NCI-H524 (cell line): ENCODE measurements at places on chromosomes 11 and 22.

- DNase-seq = no peak
Measured at GRCh38 chr11:95092549-95093324, 3.1 kb downstream of the ENDOD1 start.

DNA sequence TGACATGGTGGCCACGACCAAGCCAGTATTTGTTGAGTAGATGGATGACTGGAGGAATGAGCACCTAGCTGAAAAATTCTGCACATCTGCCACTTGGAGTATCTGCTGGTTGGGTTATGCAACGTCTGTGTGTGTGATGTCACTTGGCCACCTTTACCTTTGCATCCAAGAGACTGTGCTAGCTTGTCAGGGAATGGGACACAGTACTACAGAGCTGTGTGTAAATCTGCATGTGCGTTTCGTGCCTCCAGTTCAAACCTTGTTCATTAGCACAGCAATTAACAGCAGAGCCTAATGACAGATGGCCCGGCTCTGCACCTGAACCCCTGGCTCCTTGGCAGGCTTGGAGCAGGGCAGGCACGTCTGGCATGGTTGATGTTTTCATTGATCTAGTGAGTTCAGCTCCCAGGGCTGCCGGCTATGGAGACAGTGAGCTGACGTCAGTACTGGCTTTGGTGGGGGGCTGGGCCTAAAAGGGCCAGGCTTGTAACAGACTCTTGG, 188.4 kb upstream of the NAV2 start:
- DNase-seq = peak; percentile 89

- DNase-seq = no peak
Measured at GRCh38 chr11:82898241-82898640, 2.0 kb downstream of the PRCP start.

- DNase-seq = no peak
Measured at GRCh38 chr11:73271936-73272679, at the start of gene P2RY6. Gene P2RY6 (plus strand): TSS chr11:73272338. CDS start chr11:73296519, 24,181 bp downstream.

DNA sequence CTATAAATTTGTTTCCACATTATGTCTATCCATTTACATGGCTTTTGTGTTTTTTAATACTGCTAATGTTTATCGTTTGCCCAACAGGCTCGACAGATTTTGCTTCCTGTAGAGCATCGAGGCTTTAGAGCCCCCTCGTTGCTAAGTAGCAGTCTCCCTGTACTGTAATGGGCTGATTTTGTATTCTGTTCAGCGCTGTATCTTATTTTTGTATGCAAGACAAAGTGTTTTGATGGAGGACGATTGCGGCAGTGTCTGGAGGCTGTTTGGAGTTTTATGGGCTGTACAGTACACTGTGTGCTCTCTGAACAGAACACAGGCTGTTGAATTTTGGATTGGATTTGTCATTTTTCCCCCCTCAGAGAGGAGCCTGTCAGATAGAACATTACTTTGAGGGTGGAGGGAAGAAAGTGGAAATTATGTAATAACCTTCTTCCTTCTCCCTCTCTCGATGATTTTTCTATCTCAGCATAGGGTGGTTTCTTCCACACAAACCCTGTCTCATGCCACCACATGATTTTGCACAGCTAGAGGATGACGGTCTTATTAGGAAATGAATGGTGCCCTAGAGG, 104.4 kb downstream of the ZBTB16 start:
- DNase-seq = no peak

- DNase-seq = no peak
Measured at GRCh38 chr11:110493346-110493745, 63.6 kb downstream of the FDX1 start.

DNA sequence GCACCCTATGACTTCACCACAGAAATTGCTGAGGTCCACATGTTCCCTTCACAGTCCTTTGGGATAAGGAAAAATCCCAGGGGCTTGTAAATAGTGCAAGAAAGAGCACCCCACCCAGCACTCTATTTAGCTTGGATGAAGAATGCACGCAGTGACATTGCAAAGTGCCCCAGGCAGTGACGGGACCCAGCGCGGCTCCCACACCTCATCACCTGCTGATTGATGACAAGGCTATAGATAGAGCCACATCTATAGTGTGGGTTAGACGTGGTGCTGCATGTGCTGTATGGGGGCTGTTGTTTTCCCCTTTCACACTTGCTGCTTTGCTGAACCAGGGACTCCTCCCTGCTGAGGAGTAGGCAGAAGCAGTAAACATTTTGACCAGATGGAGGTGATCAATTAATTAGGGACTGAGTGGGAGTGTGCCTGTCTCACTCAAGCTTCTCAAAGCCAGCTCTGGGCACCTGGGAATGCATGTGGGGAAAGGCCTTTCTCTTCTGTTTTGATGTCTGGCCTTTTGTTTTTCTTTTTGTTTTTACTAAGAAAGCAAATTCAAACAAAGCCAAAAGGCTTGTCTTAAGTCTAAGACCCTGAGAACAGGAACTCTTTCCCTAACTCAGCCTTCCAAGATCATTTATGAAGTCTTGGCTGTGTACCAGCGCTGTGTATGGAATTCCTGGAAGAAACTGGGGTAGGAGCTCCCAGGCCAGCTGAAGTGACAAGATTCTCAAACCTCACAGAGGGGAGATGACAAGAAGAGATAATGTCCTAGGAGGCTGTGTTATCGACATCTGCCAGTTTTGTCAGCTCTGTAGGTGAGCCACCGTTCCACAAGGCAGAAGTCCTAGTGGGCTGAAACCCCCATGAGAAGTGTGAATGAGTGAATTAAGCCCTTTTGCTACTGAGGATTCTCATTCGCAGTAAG, 219.7 kb downstream of the BARX2 start:
- no peak for DNase-seq

DNA sequence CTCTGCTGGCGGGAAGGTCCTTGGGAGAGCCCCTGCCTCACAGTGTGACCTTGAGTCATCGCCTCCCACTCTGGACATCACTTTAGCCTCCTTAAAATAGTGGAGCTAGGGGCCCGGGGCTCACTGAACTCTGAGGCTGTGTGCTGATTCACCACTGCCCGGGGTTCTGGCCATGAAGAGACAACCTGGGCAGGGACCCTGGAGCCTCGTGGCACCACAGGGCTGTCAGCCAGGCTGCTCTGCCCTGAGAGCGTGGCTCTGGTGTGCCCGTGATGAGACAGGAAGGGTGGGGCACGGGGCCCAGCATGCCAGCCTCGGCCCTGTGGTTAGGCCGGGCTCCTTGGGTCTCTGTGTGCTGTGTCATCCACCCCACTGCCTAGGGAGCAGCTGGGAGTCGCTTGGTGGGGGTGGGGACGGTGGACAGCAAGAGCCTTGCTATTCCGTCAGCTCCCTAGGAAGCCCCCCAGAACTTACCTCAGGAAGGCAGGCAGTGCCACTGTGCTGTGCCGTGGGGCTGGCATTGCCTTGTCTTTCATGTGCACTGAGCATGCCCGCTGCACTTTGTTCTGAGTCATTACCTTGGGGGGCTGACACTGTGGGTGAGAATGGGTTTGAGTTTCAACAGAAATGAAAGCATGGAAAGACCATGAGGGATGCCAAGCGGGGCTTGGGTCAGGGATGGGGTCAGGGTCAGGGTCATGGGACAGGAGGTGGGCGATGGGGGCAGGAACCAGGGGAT, 31.7 kb downstream of the TPCN2 start:
- no peak for DNase-seq

DNA sequence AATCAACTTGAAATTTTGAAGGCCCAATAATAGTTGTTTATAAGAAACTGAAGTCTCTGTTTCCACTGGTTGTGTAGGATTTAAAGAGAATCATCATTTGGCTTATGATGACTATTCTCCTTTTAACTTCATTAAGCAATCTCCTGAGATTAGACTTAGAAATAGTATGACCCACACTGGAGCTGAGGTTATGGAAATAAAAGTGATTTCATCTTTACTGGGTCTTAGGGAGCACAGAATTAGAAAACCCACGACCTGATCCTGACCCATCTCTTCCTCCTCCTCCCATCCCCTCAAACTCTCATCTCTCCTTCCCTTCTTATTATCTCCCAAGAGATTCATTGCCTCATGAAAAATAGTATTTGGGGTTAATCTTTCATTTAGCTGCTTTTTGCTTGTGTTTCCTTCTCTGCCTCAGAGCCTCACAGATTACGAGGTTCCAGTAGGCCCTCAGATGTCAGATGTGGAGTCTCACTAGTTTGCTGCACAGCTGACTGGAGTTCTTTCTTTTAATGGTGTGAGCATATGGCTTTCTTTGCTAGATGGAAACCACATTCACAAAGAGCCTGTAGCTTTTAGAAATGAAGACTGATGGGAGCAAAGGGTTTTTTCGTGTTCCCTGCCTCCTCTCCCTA, 85.0 kb downstream of the ALX4 start:
- no peak for DNase-seq

GRCh38 chr11:24348908-24349307, 147.9 kb upstream of the LUZP2 start:
- no peak for DNase-seq

- no peak for DNase-seq
Measured at GRCh38 chr11:115677190-115677589, 173.0 kb upstream of the CADM1 start.
